ENCODE measurements at places on chromosomes 16 and 17. TPM values are rescaled to one million over a fixed set of nuclear protein-coding genes. Genes with fewer than 3 reads are reported as not detected.

The MEIOB gene
- 0.50 TPM for total RNA-seq

The SDR42E1 gene
- 0.22 TPM for total RNA-seq

The CNTNAP4 gene
- not detected for total RNA-seq

The KRTAP9-4 gene
- not detected for total RNA-seq

The WNT9B gene
- total RNA-seq = not detected

The NLRC3 gene
- under 0.01 TPM for total RNA-seq

The SSTR5 gene
- not detected for total RNA-seq

The IL34 gene
- 2.0 TPM for total RNA-seq

The OTOP2 gene
- not detected for total RNA-seq

The ZNF287 gene
- total RNA-seq = 6.3 TPM

The TMEM11 gene
- 20.5 TPM for total RNA-seq

The FLII gene
- total RNA-seq = 445 TPM

The NEURL4 gene
- total RNA-seq = 24.0 TPM

The ACSM3 gene
- total RNA-seq = 0.77 TPM

The CBX8 gene
- 6.9 TPM for total RNA-seq

The MRPL58 gene
- 57.5 TPM for total RNA-seq

The HEXD gene
- total RNA-seq = 11.0 TPM

The TOP2A gene
- total RNA-seq = 74.4 TPM

The C16orf95 gene
- total RNA-seq = 5.6 TPM

The TADA2A gene
- total RNA-seq = 18.0 TPM

The MAP2K3 gene
- 34.5 TPM for total RNA-seq

The DNASE1L2 gene
- total RNA-seq = 0.87 TPM

The DOC2A gene
- total RNA-seq = 0.22 TPM

The C17orf113 gene
- 0.22 TPM for total RNA-seq

The KRTAP2-1 gene
- total RNA-seq = not detected

The ZNF469 gene
- total RNA-seq = 1.4 TPM

The CES4A gene
- 1.00 TPM for total RNA-seq

The OR3A2 gene
- total RNA-seq = under 0.01 TPM

The TBC1D28 gene
- total RNA-seq = not detected

The ZNF597 gene
- 2.0 TPM for total RNA-seq

The SLC52A1 gene
- 0.37 TPM for total RNA-seq

The HBZ gene
- not detected for total RNA-seq

The SLC13A2 gene
- not detected for total RNA-seq

The ABCC6 gene
- 0.37 TPM for total RNA-seq

The KRT39 gene
- total RNA-seq = 0.11 TPM

The ASPHD1 gene
- 9.1 TPM for total RNA-seq

The SYT17 gene
- total RNA-seq = under 0.01 TPM

The NPIPA5 gene
- total RNA-seq = 2.2 TPM

The CRHR1 gene
- total RNA-seq = not detected

The C16orf92 gene
- total RNA-seq = not detected

The MARF1 gene
- 15.1 TPM for total RNA-seq

The HSD17B1 gene
- total RNA-seq = 2.3 TPM

The NKD1 gene
- under 0.01 TPM for total RNA-seq

The ALOX12B gene
- total RNA-seq = not detected

The LGALS9B gene
- not detected for total RNA-seq

The TMIGD1 gene
- total RNA-seq = not detected

The KRTAP9-2 gene
- total RNA-seq = not detected

The TNFRSF12A gene
- total RNA-seq = 269 TPM

The SAMD14 gene
- total RNA-seq = 1.8 TPM

Data from uterine smooth muscle cell (primary cell).